Fibroblast of skin of scalp (primary cell): ENCODE measurements at places on chromosomes 6 and 20.

DNA sequence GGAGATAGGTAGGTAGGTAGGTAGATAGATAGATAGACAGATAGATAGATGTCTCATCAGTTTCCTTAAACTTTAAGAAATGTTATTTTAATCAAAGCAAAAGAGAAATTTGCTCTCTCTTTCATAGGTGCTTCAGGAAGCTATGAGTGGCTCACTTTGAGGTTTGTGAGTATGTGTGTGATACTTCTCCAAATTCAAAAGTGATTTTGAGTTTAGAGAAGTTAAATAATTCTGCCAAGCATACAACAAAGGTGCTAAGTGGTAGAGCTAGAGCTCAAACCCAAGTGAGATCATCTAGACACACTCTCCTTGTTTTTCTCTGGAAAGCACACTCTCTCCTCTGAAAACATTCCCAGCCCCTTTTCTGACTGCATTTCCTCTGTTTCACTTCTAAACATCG lies 156.2 kb downstream of the EDN1 start:
- no peak for DNase-seq

DNA sequence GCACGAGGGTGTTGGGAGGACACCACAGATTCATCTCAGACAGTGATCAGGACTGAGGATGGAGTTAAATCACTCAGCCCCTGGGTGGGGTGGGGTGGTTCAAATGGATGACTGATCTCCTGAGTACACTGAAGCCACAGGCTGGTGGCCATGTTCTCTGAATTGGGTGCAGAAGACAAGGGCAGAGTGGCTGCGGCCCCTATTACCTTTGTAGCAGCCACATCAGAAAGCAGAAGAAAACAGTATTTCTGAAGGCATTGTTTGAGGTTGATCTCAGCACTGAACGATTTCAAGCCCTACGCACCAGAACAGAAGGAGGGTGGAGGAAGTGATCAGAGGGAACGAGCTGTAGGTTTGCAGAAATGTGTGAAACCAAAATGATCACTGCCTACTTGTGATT lies 71.6 kb downstream of the SH3BGRL2 start:
- DNase-seq = no peak

GRCh38 chr20:62275219-62275618 lies 27.6 kb upstream of the ADRM1 start:
- DNase-seq = no peak

GRCh38 chr20:61099806-61100205 lies 152.3 kb upstream of the CDH4 start:
- DNase-seq = no peak

GRCh38 chr6:160428069-160428430 lies 79.9 kb downstream of the SLC22A3 start:
- peak; percentile 4 for DNase-seq

GRCh38 chr20:62405108-62405980 lies 1.7 kb downstream of the CABLES2 start:
- peak; percentile 34 for DNase-seq

DNA sequence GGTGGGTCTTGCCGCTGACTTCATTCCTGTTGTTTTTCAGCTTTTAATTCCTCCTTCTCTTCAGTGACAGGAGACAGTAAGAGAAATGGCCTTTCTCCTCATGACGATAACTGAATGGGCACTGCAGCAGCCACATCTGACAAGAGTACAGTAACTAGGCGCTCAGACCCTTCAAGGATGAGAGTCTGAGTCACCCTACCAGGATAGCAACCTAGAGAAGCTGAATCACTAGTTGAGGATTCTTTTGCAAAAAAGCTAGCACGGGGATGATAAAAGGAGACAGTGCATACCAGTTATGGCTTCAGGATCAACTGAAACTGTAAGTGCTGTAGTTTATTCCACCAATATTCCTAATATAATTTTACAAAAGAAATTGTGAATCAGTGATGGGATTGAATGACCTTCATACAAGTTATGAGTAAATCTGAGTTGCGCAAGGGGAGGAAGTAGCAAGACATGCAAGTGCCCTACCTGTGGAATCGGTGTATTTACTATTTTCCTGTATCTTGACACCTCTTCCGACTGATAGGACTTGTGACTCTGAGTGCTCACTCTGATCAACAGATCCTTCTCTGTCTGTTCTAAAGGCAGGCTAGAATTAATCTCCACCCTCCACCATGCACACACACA lies 161.8 kb upstream of the GRIK2 start:
- no peak for DNase-seq

GRCh38 chr6:56199956-56200355 lies 47.4 kb downstream of the COL21A1 start:
- DNase-seq = peak; percentile 18

GRCh38 chr20:53594068-53595017 lies 704 bp upstream of the ZNF217 start:
- DNase-seq = peak; percentile 96

- DNase-seq = no peak
These were observed 239.1 kb downstream of the GRM1 start for GRCh38 chr6:146267946-146268345.

DNA sequence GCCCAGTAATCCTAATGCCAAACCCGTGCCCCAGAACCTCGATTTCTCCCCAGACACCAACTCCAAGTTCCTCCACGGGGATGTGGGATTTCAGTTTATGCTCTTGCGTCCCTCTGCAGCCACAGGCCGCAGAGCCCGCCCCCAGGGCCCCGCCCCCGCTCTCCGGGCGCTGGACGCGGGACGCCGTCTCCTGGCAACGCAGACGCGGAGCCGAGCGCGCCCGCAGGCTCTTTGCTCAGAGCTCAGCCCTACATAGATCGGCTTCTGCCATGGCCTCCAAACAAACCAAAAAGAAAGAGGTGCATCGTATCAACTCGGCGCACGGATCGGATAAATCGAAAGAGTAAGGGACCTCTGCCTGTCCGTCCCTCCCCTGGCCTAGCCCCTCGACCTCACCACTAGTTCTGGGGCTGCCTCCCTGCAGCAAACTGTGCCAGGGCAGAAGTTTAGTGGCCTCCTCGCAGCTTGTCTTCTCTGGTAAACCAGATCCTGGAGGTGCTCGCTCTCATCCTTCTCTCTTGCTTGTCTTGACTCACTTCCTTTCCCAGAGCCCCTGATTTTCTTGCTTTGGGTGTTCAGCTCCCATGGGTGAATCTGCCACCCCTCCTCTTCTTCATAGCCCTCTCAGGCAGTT lies at the start of gene ADGB:
TSS of gene ADGB (plus strand) at position 201 of the 634 bp plus-strand sequence. CDS start at position 270, 69 bp downstream.
- peak; percentile 53 for DNase-seq

DNA sequence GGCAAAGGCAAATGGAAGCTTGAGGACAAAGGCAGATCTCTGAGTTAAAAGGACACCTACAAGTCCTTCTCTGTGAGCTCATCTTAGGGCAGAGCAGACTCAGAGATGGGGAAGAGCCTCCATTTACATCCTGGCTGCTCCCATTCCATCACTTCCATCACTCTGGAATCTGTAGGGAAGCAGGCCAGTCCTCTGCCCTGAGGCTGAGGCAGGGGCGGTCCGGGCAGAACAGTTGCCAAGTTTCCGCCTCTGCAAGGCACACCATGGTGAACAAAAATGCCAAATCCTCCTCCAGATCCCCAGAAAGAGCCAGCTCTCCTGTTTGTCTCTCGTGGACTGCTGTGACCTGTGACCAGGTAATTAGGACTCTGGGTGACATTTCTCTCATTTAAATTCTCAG lies 209.6 kb upstream of the SSTR4 start:
- DNase-seq = no peak

DNA sequence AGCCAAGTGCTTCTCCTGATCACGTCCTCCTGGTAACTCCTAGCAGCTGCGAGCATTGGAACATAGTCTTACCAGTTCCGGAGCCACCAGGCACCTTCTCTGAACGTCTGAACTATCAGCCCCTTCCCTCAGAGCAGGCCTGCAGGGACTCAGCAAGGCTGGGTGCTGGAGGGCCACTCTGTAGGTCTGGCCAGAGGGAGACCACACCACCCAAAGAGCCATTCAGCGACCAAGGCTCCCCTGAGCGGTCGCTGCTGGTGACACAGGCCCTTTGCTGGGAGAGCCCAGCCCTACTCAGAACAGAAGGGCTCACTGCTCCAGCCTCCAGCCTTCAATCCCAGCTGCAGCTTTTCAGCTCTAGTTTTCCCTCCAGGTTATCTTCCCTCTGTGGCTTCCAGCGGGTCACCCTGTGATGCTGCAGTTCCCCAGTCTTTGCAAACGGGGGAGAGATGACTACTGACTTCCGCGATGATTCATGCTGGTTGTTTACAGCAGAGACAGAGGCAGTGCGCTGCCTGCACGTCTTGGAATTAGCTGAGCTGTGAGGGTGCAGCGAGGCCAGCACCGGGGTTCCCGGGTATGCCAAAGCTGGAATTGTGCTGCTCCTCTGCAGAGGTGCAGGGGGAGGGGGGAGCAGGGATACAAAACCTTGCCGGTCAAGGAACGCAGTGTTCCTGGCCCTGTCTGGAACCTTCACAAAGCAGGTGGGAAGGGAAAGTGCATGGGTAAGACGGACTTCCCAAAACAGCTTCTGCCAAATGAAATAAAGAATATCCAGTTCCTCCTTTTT lies 161.4 kb downstream of the LY86 start:
- peak; percentile 68 for DNase-seq

- DNase-seq = no peak
These were observed 207.0 kb upstream of the TCF21 start for GRCh38 chr6:133681891-133682290.

DNA sequence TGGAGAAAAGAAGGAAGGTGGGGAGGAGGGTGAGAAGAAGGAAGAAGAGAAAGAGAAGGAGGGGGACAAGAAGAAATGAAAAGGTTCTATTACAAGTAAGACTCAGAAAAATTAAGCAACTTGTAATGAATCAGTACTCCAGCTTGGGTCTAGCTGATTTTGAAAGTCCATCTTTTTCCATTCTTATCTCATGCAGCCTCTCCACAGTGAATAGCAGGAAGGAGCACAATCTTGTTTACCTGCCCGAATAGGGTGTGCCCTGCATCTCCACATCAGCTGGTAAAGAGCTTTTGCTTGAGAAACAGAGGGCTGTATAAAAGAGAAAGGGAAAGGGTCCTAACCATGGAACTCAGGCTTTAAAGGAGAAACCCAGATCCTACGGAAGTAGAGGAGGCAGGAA lies 348.8 kb downstream of the TPBG start:
- DNase-seq = no peak

GRCh38 chr6:152598901-152599537 lies 38.1 kb downstream of the SYNE1 start:
- DNase-seq = peak; percentile 28
